Kidney epithelial cell (primary cell): ENCODE measurements at places on chromosomes 4 and X.

DNA sequence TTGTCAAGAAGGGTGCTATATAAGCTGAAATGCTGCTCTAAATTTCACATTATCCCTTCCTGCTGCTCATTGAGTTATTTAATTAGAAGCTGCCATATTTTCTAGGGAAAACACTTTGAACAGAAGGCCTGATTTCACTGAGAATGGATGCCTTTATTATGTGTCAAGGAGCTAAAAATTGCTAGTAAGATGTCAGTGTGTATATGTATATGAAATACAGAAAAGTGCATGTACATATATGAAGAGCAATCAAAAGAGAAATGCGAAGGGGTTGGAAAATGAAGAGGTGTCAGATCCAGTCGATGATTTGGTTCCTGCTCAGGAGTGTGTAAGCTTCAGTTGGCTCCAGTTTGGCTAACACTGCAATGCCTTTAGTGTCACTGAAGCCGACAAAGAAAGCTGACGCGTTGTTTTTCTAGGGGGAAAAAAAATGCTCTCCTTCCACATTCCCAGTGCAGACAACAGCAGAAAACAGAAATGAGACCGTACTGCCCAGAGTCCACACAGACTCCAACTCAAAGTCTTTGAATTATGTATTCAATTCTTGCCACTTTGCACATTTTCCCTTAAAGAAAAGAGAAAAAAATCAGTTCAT, 154.2 kb downstream of the NHS start:
- no peak for DNase-seq

GRCh38 chr4:151035911-151036310, 20.8 kb upstream of the LRBA start:
- DNase-seq: no peak

DNA sequence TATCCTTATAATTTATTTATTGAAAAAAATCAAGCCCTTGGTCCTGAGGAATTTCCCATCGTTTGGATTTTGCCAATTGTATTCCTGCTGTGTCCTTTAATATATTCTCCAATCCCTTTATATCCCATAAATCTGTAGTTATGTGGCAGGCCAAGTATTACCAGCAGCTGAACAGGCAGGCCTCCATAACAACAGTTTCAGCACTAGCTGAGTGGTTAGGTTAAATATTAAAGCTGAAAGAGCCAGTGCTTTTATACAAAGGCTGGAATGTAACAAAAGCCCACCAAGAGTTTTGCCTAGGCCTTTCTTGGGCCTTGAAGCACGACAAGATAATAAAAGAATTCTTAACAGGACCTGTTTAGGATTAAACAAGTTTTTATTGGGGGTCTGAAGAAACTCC, 366.6 kb upstream of the GALNT7 start:
- DNase-seq: no peak

DNA sequence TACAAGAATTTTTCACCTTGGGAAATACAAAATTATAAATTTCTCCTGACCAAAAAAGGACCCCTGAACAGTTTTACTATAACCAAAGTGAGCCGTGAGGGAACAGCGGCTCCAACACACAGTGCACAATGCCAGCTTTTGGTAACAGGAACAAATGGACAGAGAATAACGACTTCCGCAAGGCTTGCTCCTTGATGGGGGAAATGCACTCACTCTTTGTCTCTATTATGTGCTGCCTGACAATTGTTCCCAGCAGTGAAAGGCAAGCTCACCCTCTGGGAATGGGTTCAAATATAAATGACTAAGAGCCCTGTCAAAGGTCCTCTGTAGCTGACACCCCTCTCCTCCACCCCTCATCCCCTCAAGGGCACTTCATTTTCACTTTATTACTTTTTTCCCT, 325.8 kb upstream of the GALNT7 start:
- DNase-seq: no peak

DNA sequence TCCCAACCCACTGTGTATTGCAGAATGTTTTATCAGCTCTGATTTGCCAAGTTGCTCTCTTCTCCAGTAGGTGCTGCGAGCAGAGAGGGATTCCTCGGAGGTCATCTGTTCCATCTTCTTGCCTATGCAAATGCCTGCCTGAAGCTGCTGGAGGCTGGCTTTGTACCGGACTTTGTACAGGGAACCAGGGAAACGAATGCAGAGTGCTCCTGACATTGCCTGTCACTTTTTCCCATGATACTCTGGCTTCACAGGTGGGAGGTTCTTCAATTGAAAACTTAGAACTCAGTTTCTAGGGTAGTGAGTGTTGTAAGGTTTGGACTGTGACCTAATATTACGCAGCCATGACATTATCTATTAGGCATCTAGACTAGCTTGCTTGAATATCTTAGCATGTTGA, 24.9 kb downstream of the AR start:
- no peak for DNase-seq

GRCh38 chrX:151609222-151609621, 45.7 kb downstream of the PASD1 start:
- no peak for DNase-seq

GRCh38 chr4:94306713-94307112, 35.9 kb downstream of the HPGDS start:
- no peak for DNase-seq

GRCh38 chrX:49176421-49177326, 5.0 kb downstream of the PLP2 start:
- DNase-seq: no peak

GRCh38 chrX:28498658-28499057, 88.6 kb upstream of the IL1RAPL1 start:
- no peak for DNase-seq

DNA sequence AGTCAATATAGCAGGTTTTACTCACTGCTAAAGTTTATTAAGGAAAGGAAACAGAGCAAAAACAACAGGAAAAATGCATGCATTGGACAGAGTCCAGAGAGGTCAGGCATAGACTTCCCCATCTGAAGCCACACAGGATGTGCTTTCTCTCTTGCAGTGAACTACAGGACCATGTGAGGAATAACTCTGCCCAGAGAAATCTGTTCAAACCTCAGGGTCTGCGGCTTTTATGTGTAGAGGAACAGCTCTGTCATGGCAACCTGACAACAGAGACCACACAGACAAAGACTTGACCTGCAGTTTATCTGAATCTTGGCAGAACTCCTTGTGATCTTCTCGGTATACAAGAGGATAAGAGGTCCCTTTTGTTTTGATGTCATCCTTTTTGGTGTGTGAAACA, 46.3 kb upstream of the LONRF3 start:
- no peak for DNase-seq

DNA sequence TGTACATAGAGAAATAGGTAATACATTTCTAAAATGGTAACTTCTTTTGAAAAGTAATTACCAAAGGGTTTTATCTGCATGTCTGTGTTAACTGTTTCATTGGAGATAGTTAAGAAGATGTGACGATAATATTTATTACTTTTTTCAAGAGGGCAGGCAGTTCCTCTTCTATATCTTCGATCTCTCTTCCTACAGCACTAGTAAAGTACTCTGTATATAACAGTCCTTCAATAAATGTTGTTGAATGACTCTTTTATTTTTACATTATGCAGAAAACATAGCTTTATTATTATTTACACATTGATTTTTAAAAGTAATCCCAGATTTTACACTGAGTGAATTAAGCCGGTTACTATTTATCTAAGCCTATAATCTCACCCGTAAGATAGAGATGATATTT, 51.8 kb downstream of the TMPRSS11E start:
- DNase-seq: no peak

DNA sequence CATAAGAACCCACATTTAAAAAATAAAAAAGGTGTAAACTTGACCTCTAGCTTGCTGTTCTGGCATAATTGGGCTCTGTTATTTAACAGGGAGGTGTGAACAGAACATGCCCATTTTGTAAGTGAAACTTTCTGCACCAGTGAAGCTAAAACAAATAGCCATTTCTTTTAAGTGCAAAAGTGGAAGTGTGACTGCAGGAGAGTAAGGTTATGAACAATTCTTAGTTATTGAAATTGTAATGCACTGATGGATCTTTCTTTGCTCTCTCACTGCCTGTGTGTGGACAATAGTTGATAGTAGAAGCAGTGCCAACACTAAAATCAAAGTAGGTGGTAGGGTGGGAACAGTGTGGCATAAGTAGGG, 12.6 kb downstream of the P2RY10 start:
- no peak for DNase-seq

- no peak for DNase-seq
These were observed 804.5 kb upstream of the POU3F4 start for GRCh38 chrX:82703551-82703950.

- no peak for DNase-seq
These were observed 56.2 kb downstream of the CLDN22 start for GRCh38 chr4:183263787-183264386.

DNA sequence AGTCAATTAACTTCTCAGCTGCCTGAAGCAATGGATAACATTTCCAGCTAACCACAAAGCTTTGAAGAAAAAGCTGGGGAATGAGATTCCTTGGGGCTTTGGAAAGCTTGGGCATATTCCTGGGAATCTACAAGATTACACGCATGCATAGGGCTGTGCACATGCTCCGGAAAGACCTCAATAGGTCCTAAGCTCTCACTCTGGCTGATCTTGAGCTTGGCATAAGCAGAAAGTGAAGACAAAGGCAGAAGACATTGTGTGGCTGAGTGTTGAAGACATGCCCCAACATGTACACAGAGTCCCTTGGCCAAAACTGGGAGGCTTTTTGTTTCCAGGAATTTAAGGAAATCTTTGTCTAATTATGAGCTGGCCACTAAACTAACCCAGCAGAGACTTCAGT, 31.2 kb downstream of the ATG4A start:
- DNase-seq: no peak

GRCh38 chrX:67570839-67571238, 27.0 kb downstream of the AR start:
- DNase-seq: no peak

DNA sequence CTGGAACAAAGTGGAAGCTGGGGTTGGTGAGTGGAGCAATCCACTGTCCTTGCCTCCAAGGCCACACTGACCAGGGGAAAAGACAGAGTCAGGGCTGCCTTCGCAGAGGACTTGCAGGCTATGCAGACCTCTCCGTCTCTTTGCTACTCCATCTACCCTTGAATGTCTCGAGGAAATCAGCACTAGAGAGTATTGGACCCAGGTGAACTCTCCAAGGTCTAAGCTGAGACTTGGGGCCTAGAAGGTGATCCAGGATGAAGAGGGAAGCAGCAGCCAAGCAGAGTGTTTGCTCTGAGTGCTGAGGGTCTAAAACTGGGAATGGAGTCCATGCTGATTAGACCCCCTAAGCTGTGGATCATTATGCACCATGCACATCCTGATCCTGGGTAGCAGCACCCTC, 54.5 kb downstream of the ANXA3 start:
- no peak for DNase-seq

DNA sequence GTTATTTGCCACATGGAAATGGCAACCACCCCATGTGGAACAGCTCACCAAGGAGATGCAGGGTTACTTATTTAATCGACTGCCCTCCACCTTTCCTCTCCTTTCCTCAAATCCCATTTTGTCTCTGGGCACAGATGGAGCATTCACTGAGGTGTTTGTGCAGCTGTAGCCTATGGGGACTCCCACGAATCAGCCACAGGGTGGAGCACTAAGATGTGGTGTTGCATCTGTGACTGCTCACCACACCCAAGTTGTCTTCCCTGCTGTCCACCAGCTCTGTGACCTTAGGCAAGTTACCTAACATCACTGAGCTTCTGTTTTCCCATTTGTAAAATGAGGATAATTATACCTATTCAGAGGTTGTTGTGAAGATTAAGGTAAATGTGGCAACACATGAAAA, 252.4 kb upstream of the CPEB2 start:
- no peak for DNase-seq

DNA sequence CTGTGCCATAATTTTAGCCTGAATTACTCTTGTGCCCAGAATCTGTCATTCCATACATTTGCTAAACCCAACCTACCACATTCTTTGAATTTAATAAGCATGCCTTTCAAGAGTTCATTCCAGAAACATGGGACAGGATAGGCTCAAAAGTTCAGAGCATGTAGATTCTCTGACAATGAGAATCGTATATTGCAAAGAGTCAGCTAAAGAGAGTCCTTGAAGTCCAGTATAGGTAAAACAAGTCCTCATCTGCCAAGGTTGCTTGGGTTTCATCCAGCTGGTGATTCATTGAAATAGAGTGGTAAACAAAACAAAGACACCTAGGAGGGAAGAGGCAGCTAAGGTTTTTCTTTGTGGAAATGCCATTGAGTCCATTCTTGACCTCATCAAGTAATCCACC, 249.3 kb upstream of the DIPK2B start:
- DNase-seq: no peak

GRCh38 chr4:85603437-85604336, 128.7 kb downstream of the ARHGAP24 start:
- no peak for DNase-seq

GRCh38 chr4:6495736-6496135, 23.3 kb upstream of the PPP2R2C start:
- DNase-seq: no peak

GRCh38 chr4:46016306-46016705, 107.5 kb downstream of the GABRG1 start:
- no peak for DNase-seq

GRCh38 chr4:168741281-168742173, 244.7 kb downstream of the PALLD start:
- no peak for DNase-seq

GRCh38 chr4:46645126-46645525, 255.2 kb upstream of the GABRA2 start:
- no peak for DNase-seq

DNA sequence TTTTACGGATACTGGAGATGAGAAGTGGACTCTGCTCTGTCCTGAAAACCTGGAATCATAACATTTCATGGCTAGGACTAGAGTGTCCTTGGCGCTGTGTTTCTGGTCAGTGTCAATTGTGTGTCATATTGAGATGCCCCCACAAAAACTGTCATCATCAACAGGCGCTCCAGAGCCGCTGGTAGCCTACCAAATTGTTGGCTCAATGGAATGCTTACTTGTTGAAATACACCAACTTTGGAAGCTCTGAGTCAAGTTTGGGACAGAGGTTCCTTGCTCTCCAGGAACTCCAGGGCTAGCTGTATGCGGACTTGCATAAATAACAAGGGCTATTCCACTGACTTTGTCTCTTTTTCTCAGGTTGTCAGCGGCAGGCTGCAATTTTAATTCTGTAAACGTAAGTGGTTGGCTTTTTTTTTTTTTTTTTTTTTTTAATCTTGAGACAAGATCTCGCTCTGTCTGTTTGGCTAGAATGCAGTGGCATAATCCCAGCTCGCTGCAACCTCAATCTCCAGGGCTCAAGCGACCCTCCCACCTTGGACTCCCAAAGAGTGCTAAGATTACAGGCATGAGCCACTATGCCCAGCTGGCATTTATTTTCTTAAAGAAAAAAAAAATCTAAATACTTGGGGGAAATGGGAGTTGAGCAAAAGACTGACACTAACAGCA, 871 bp upstream of the HPGD start:
- DNase-seq: no peak

GRCh38 chr4:147760695-147761094, 28.8 kb downstream of the ARHGAP10 start:
- DNase-seq: no peak
